Keratinocyte (primary cell): ENCODE measurements at places on chromosomes 6 and 20.

GRCh38 chr6:30113003-30113759 is at the start of gene TRIM31:
TSS of gene TRIM31 (minus strand) at chr6:30113090. CDS start at chr6:30112805, 285 bp downstream.
- H3K4me3 ChIP-seq: no peak within 1 kb of the TSS
- no peak within 1 kb of the TSS for H3K27ac ChIP-seq
- H3K4me1 ChIP-seq: no peaks in the 10 kb centered on the region
- peaks cover 43% of the 10 kb centered on the region for H3K27me3 ChIP-seq
- H3K36me3 ChIP-seq: no peaks in the 10 kb centered on the region

- DNase-seq: no peak
- no peaks in the 10 kb centered on the region for H3K36me3 ChIP-seq
- no peak overlapping the region for H3K4me3 ChIP-seq
- H3K4me1 ChIP-seq: peaks cover 16% of the 10 kb centered on the region
Observed at GRCh38 chr6:144259986-144260385, 25.1 kb upstream of the UTRN start.

DNA sequence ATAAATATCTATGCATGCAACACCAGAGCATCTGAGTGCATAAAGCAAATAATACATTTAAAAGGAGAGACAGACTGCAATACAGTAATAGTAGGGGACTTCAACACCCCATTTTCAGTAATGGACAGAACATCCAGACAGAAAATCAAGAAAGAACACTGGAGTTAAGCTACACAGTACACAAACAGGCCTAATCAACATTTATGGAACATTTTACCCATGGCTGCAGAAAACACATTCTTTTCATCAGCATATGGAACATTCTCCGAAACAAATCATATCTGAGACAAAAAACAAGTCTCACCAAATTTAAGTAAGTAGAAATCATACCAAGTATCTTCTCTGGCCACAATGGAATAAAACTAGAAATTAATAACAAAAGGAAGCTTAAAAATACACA is 50.5 kb downstream of the REV3L start:
- no peak overlapping the region for H3K4me3 ChIP-seq
- no peaks in the 10 kb centered on the region for H3K36me3 ChIP-seq
- no peak for DNase-seq
- H3K27me3 ChIP-seq: no peaks in the 10 kb centered on the region

GRCh38 chr6:70527071-70527737 is 39.5 kb upstream of the SDHAF4 start:
- H3K27ac ChIP-seq: no peak overlapping the region
- no peaks in the 10 kb centered on the region for H3K27me3 ChIP-seq
- no peaks in the 10 kb centered on the region for H3K4me1 ChIP-seq
- DNase-seq: no peak
- H3K4me3 ChIP-seq: no peak overlapping the region

- H3K4me3 ChIP-seq: no peak overlapping the region
- no peaks in the 10 kb centered on the region for H3K36me3 ChIP-seq
- no peak overlapping the region for H3K27ac ChIP-seq
- no peak for DNase-seq
- no peaks in the 10 kb centered on the region for H3K27me3 ChIP-seq
Observed at GRCh38 chr6:149060300-149060984, 257.1 kb upstream of the TAB2 start.

DNA sequence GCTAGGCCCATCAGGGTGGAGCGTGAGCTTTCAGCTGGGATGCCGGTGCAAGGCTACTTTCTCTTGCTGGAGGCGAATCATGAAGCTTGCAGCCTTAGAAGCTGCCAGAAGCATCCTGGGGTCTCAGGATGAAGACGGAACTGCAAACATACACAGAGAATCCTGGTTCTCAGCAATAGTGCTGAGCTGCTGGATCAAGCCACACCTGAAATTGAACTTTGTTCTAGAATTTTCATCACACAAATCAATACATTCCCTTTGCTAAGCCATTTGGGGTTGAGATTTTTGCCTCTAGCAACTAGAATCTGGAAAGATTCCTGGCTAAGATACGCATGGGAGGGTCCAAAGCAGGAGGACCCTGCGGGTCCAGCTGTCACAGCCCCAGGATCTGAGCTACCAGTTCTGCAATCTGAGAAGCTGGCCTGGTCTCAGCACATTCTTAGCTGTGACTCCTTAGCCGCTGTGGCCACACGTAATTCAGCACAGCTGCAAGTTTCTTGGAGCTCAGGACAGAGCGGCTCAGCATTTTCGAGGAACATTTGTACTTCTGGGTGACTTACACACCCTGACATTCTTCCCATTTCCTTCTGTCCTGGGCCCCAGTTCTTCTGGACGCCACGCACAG is 6.6 kb upstream of the ARFGAP1 start:
- no peak for DNase-seq
- no peak overlapping the region for H3K27ac ChIP-seq
- H3K36me3 ChIP-seq: no peaks in the 10 kb centered on the region
- H3K4me1 ChIP-seq: peaks cover 11% of the 10 kb centered on the region
- peaks cover 21% of the 10 kb centered on the region for H3K27me3 ChIP-seq
- no peak overlapping the region for H3K4me3 ChIP-seq
